Amniotic stem cell (primary cell): ENCODE measurements at places on chromosomes 11 and 22.

DNA sequence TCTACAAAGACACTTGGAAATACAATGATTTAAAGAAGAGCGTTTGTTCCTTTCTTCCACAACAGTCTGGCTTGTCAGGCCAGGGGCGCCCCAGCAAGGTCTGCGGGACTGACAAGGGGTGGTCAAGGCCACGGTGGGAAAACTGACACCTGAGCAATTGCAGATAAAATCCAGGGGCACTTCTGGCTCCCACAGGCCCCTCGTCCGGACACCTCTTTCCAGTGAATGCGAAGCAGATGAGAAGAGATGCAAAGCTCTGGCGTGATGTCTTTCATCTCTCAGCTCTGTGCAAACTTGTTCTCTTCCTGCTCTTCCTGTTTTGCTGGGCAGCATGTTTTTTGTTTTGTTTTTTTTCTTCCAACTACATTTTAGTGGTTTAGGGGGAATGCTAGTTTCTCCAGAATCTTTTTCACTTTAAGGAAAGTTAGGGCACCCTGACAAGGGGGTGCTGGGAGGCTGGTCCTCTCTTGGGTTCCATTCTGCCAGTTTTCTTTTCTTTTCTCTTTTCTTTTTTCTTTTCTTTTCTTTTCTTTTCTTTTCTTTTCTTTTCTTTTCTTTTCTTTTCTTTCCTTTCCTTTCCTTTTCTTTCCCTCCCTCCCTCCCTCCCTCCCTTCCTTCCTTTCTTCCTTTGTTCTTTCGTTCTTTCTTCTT, 11.1 kb upstream of the CBX6 start:
- no peak for DNase-seq

GRCh38 chr11:92482492-92483060, 258.0 kb downstream of the FAT3 start:
- DNase-seq, result no peak

DNA sequence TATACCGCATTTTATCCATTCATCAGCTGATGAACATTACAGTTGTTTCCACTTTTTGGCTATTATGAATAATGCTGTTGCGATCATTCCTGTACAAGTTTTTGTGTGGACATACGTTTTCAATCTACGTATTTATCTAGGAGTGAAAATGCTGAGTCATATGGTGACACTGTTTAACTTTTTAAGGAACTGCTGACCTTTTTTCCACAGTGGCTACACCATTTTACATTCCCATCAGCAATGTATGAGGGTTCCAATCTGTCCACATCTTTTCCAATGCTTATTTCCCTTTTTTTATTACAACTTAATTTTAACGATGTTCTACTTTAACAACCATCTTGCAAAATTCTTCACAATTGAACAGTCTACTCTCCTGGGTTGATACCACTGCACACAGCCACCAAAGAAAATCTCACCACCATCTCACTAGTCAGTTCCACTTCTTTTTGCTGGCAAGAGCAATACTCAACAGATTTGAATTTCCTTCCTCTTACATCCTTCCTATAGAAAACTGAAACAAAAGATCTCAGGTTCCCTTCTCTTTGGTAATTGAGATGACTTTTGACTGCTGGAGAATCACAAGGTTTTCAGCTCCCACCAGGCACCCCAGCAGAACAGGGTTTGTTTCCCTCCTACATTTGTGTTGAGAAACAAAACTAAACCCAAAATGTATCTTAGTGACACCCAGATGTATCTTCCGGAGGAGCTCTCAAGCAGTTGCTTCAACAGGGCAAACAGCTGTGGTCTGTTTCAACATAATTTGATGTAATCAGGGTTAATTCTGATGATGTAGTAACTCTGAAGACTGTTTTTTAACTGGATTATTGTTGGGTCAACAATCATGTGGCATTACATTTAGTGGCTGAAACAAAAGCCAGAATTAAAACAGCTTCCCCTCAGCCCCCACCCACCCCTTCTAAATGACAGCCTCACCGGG, 7.0 kb upstream of the GAB2 start:
- no peak for DNase-seq

DNA sequence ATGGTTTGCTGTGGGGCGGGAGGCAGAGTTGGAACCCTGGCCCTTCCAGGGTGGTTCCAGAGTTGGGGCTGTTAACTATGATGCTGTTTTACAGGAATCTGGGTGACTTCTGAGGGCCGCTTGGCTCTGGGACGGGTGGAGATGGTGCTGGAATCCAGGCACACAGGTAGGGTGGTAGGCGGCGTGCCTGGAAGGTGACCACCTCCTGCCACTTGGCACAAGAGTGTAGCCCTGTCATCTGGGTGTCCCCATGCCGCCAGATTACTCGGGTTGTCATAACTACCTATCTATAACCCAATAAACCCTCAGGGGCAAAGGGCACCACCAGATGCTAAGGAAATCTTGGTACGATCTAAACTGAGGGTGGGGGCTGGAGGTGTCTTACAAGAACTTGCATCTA, 1.3 kb downstream of the CARS1 start:
- DNase-seq, result no peak

- DNase-seq, result no peak
These were observed 3.3 kb downstream of the BDNF start for GRCh38 chr11:27696961-27697360.

DNA sequence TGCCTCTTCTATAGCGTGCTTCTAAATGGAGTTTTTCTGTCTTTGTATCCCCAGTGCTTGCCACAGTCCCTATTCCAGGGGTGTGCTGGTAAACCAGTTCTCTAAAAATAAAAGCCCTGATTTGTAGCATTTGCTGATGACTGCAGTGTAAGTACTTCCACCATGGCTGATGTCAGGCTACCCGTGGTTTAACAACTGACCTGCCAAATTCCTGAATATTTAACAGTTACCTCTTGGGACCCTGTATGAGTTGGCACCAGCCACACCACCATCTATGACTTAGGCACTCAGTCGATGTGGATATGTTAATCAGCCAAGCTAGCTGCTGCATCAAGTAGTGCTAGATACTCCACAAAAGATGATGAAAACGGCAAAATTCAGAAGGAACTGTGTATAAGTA, 94.0 kb upstream of the MTNR1B start:
- no peak for DNase-seq

DNA sequence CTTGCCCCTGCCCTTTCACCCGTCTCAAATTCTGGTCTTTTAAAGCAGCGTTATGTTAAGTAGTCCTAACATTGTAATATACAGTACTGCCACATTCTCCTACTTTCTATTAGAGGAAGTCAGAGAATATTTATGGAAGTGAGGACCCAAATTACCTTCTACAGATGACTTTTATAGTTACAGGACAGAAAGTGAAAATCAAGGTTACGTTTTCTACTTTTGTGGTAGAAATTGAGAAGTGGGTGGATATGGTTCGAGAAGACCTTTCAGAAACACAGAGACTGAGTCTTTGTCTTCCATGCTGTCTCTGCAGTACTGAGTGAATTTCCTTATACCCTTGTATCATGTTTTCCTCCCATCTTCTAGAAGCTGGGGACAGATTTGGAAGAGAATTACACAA, 17.1 kb downstream of the SC5D start:
- DNase-seq, result no peak

GRCh38 chr11:114609429-114609828, 13.8 kb upstream of the NXPE4 start:
- DNase-seq, result no peak

DNA sequence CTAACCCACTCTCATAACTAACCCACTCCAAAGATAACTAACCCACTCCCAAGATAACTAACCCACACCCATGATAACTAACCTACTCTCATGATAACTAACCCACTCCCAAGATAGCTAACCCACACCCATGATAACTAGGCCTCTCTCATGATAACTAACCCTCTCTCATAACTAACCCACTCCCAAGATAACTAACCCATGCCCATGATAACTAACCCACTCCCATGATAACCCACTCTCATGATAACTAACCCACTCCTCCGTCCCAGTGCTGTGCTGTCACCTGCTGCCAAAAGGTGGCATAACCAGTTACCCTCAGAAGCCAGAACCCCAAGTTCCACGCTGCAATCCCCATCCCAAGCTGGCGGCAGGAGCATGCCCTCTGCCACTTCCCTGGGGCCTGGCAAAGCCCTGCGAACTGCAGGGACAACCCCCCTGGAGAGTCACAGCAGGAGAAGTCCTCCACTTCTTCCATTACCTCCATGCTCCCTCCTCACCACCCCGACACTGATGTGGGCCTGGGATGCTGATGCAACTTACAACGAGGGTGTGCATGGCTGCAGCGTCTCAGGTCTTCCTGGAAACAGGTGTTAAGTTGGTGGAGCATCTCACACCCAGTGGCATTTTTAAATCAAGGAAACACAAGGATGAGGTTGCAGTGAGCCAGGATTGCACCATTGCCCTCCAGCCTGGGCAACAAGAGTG, 30.8 kb upstream of the CELSR1 start:
- DNase-seq, result no peak

DNA sequence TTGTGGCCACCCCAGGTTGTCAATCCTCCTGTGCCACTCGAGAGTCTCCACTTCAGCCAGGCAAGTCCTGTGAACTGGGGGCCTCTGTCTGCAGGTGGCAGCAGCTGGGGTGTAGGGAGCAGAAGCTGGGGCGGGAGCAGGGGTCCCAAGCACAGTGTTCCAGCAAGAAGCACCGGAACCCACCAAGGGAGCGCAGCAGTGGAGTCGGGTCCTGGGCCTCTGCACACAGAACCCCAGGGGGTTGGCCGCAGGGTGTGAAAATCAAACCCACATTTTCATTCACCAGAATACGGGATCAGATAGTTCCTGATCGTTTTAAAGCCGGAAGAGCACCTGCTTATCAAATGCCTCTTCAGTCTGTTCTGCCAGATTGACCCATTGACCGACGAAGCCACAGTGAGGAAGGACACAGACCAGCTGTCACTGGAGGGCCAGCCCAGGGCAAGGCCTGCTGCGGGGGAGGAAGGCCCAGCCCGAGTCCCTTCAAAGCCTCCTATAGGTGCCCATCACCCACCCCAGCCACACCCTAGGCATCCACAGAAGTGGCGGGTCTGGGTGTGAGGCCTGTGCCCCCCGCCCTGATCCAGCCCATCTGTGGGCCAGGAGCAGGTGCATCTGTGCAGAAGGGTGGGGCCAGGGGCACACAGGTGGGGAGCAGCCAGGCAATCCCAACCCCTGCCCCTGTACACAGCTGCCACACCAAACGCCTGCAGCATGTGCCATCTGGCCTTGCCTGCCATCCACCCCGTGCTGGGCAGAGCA, 34.1 kb downstream of the RSPH14 start:
- DNase-seq, result no peak

GRCh38 chr11:44798607-44798972, 71.8 kb downstream of the TSPAN18 start:
- DNase-seq, result no peak

- no peak for DNase-seq
These were observed 13.1 kb downstream of the PANX1 start for GRCh38 chr11:94141511-94142307.

DNA sequence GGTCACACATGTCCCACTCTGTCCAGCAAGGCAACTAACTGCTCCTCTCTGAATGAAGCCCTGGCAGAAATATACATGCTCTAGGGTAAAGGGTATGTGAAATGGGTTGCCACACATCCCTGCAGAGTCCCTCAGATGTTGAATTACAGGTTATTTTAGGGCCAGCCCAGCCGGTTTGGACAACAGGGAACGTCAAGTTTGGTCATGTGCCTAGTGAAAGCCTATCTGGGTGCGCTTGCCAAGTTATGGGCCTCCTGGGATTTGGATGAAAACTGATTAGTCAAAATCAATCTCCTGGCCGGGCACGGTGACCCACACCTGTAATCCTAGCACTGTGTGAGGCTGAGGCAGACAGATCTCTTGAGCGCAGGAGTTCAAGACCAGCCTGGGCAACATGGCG, 10.4 kb downstream of the AP1B1 start:
- no peak for DNase-seq

DNA sequence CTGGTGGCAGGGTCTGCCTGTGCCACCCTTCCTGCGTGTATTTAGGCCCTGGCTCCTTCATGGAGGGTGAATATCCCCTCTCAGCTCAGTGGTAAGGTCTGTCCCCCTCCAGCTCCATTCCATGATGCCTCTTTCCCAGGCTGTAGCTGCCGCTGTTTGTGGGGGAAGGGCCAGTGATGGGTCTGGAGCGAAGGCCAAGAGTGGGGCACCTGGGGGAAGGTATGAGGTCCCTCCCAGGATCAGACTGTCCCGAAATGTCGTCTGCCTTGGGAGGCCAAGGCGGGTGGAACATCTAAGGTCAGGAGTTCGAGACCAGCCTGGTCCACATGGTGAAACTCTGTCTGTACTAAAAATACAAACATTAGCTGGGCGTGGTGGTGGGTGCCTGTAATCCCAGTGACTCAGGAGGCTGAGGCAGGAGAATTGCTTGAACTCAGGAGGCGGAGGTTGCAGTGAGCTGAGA, 1.1 kb downstream of the CD151 start:
- DNase-seq, result no peak

DNA sequence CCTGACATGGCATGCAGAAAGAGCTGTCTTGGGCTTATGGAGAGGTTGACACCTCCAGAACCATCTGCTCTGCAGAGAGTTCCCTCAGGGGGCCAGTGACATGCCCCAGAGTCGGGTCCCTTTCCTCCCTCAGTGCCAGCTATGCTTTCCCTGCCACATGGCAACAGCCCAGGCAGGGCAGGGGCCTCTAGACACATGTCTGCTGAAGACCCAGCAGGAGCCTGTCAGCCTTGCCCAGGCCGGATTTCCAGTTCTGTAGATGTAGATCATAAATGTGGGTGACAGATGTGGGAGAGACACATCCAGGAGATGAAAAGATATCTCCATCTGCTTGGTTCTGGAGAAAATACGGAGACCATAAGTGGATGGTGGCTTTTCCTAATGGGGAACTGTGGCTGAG, 25.5 kb downstream of the NAV2 start:
- no peak for DNase-seq

- DNase-seq, result no peak
These were observed 3.8 kb downstream of the OSBPL5 start for GRCh38 chr11:3161309-3161708.

DNA sequence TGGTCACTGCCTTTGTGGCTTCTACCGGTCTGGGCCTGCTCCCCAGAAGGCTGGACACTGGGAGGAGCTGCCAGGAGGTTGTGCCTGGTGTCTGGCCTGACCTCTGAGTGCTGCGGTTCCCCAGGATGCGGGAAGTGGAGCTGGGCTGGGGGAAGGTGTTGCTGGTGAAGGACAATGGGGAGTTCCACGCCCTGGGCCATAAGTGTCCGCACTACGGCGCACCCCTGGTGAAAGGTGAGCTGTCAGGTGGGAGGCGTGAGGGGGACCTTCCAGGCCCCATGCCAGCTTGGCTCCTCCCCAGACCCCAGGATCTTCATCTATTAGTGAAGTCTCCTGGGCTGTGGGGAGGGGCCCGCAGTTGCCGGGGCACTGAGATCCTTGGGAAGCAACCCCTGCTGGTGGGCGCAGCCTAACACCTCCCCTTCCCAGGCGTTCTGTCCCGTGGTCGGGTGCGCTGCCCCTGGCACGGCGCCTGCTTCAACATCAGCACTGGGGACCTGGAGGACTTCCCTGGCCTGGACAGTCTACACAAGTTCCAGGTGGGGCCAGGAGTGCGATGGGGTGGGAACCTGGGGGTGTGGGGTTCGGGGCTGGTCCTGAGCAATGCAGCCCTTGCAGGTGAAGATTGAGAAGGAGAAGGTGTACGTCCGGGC, 6.7 kb downstream of the AIFM3 start:
- no peak for DNase-seq
